ENCODE measurements at places on chromosomes 5 and 9.
A peak's percentile ranks its signal among the peaks of the same experiment; 100 is the strongest.

GRCh38 chr9:130675396-130675795 is 11.0 kb downstream of the PRDM12 start:
- DNase-seq = no peak

DNA sequence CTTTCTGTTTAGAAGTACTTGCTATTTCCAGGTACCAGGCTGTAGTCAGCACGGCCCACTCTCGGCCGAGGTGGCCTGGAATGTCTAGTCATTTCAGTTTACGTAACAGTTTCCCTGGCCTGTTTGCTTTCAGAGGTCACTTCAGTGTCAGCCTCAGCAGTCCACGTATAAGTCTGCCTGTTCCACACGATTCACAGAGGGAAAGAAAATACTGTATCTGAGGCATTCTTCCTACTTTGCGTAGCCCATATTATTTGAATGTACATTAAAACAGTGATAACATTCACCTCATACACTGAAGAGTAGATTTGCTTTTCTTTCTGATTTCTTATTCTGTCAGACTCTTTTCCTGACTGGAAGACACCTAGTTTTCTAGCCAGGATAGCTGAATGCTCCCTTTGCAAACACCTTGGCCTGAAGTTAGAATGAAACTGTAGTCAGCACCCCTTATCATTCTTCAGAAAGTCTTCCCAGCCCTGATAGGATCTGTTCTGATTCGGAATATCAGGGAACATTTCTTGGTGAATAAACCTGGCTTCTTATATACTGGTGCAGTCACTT is 140.9 kb downstream of the AOPEP start:
- DNase-seq = no peak

DNA sequence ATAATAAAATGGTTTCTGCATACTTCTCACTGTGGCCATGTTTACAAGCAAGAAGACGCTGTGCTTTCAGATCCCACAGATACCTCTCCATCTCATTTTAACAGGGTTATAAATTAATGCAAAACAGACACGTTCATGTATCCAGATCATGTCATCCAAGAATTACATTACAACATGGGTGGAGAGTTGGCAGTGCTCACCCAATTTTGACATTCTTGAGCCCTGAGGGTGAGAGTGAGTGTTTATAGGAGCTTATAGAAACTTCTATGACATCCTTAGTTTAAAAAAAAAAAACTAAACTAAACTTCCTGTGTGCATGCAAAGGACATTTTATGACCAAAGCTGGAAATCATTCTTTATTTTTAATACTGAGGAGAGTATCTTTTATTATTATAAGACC is 9.1 kb downstream of the PRKACG start:
- no peak for DNase-seq

DNA sequence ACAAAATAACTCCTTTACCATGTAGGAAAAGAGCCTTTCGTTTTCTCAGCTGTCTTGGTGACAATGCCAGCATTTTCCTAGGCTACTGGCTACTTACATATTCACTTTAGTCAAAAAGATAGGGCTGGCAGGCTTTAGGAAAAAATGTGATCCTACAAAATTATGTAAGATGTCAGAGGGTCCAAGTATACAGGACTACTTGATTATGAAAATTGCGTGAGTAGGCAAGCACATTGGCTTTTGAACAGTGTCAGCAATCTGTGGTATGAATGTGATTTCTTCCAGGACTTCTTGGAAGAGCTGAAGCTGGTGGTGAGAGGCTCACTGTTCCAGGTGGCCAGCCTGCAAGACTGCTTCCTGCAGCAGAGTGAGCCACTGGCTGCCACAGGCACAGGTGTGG is 22.8 kb downstream of the THBS4 start:
- no peak for DNase-seq

DNA sequence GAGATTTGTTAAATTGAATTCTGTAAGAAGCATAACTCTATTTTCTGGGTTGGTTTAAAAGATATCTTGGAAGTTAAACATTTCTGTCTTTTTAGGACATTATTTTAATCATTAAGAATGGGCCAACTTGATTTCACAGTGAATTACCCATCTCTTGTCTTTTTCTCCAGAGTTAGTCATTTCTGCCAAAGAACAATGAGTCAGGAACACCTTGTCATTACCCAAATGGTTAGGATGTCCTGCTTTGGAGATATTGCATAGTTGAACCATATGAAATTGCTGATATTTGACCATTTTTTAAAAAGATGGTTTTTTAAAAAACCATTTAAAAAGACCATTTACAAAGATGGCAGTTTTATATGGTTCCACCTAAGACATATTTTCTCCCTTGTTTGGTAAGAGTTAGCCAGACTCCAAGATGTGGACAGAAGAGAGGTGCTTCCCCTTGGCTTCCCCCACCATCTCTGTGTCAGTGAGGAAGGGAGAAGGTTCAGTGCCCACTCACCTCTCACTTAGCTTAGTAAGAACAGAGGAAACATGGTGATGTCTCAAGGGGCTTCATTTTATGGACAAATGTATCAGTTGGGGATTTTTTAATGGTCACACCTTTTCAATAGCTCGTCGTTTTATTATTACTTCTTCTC is 103.0 kb downstream of the PCSK1 start:
- DNase-seq = no peak

DNA sequence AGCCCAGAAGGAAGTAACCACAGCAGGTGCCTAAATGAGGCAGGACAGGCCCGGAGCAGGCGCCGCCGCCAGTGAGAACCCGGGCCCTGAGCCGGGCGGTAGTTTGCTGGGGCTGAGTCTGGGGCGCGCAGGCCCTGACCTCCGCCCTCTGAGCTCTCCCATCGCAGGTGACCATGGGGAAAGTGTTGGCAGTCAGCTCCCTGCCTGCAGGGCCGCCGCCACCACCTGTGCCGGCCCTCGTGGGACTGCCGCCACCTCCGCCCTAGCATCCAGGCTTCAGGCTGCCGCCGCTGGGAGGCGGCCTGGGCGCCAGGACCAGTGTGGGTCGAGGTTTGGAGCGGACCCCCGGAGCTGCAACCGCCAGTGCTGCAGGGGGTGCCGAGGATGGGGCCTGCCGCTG is 61.1 kb downstream of the TARS1 start:
- no peak for DNase-seq

GRCh38 chr5:115599924-115600323 is 2.4 kb downstream of the TICAM2 start:
- no peak for DNase-seq

DNA sequence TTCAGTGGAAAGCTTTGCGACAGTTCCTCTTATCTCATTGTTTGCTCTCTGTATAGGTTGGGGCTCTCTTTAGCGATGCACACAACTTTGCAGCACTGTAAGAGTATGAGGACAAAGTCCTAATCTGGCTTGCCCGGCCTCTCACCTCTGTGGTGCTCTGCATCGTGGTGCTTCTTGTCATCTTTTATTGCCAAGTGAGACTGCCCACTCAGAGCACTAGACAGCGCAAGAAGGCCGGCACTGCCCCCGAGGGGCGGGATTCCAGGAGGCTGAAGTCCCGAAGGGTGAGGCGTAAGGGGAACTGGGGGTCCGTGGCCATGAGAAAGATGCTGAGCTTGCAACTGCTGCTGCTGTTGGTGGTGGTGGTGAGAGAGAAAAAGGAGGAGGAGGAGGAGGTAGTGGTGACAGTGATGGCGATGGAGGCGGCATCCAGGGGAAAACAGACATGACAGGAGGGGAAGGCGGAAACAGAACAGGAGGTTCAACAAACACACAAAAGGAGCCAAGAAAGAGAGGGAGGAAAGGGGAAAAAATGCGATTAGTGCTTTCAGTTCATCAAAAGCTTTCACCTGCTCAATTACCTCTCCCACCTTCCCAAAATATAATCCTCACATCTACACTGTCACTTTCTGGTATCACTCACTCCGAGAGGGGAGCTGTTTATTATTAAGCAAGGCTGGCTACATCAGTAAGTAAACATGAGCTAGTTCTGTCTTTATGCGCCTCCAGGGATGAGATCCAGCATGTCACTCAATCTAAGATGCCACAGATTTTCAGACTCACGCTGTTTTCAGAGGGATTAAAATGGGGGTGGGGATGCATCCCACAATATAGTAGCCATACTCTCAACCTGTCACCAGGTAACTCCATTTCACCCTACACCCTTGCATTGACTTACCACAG is 55.1 kb downstream of the TLE1 start:
- no peak for DNase-seq

- peak; percentile 23 for DNase-seq
These were observed 61.6 kb upstream of the C9orf72 start for GRCh38 chr9:27634879-27635278.

DNA sequence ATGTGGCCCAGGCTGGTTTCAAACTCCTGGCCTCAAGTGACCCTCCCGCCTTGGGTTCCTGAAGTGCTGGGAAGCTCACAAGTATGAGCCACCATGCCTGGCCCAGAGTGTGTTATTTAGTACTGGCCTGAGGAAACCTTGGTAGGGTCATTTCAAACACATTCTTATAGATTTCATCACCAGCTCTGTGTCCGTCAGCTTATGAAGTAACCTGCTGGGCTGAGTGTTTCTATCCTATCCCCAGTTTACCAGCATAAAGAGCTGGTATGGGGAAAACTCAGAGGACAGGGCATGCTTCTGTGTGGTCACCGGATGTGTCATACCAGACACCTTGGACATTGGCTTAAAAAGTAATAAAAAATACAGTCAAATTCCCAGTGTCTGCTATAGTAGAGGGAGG is 45.3 kb downstream of the PTPN3 start:
- no peak for DNase-seq

- DNase-seq = no peak
These were observed 19.3 kb upstream of the RAPGEF1 start for GRCh38 chr9:131759017-131759647.

DNA sequence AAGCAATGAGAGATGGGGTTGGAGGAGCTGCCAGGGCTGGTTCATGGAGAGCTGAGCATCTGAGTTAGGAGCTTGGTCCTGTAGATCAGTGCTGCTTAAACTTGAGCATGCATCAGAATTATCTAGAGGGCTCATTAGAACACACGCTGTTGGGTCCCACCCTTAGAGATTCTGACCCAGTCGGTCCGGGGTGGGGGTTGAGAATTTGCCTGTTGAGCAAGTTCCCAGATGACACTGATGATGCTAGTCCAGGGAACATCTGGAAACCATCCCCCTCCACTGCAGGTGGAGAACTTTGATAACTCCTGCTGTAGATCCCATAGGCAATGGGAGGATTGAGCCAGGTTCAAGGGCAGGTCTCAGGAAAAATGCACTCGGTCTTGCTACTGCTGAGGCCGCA is 158.0 kb upstream of the KLF4 start:
- DNase-seq = no peak

GRCh38 chr9:107638521-107639310 is 149.1 kb upstream of the KLF4 start:
- DNase-seq = peak; percentile 35

- no peak for DNase-seq
These were observed 39.0 kb downstream of the FAM78A start for GRCh38 chr9:131237291-131237690.

GRCh38 chr5:135087950-135088349 is 53.9 kb upstream of the PITX1 start:
- DNase-seq = no peak

DNA sequence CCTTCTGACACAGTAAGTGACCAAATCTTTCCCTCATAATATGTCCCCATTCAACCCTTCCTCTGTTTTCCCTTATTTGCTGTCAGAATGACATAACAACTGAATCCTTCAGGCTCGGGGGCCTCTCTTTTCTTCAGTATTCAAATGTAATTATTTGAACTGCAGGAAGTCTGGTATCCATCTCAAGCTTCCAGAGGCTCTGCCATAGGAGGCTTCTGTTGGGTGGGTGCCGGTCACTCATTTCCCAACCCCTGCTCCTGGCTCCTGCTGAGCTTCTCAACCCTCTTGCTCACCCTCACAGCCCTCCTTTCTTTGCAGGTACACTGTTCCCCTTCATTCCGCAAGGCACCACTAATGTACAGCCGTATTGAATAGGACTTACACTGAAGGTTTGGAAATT is 151.8 kb upstream of the MAP3K1 start:
- DNase-seq = no peak

DNA sequence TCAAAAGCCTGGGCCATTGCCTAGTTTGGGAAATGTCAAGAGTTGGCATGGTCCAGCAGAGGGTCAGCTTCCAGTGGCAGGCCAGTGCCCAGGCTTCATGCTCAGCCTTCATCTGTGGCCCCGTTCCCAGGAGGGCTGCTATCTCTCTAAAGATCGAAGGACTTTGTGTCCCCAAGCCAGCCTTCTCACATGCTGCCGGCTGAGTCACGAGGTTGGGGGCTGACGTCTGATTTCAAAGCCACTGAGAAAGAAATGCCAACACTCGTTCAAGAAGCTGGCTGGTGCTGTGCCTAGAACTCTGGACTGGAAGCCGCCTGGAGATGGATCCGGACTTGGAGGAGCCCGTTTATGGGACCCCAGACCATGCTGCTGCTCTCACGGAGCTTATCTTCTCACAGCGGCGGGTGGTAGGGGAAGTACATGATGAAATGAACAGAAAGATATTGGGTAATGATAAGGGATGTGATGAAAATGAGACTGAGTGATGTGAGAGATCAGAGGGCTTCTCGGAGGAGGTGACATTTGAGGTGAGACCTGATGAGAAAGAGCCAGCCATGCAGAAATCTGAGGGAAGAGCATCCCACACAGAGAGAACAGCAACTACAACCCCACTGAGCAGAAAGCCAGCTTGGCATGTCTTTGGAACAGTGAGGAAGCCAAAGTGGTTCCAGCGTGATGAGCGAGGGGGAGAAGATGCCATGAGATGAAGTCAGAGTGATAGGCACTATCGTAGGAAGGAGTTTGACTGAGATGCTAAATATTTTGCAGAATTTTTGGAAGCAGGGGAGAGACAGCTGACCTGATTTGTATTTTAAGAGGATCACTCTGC is 54.9 kb upstream of the BOD1 start:
- DNase-seq = peak; percentile 47

- DNase-seq = no peak
These were observed 20.8 kb upstream of the SEMA4D start for GRCh38 chr9:89518466-89519365.

DNA sequence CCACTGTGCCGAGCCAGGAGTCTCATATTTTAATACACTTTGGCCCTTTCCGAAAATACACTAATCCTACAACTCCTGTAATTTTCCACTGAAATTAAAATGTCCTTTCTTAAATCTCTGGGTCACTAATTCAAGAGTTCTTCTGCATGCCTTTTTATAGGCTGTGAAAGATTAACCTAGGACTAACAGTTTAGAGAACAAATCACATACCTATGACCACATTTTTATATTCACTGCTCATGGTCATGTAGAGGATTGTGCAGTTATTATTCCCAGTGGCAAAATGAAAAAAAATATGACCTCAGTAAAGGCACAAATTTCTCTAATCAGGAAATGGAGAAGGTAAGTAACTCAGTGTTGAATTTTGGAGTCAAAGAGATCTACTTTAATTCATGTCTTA is 33.4 kb downstream of the SLCO4C1 start:
- DNase-seq = no peak

GRCh38 chr5:7419846-7420245 is 23.9 kb downstream of the ADCY2 start:
- DNase-seq = no peak

DNA sequence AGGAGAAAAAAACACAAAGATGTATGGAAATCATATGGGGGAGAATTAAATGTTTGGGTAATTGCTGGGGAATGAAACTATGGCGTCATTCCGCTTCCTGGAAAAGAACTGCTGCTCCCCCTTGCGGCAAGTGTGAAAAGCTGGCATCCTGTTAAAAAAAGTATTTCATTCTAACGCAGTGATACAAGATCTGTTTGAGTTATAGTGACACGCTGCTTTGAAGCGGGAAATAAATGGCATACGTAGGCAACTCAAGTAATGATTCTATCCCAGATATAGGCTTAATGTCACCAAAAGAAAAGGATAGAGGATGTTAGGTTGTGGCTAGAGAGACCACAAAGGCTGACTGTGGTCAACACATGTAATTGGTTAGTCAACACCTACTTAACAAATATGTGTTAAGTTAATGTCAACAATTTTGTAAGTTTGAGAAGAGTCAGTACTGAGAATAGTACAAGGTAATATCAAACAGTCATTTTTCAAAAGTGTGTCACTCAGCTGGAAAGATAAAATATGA is 70.2 kb upstream of the ALDH1A1 start:
- peak; percentile 41 for DNase-seq
